ENCODE measurements at places on chromosomes 6 and 20.

DNA sequence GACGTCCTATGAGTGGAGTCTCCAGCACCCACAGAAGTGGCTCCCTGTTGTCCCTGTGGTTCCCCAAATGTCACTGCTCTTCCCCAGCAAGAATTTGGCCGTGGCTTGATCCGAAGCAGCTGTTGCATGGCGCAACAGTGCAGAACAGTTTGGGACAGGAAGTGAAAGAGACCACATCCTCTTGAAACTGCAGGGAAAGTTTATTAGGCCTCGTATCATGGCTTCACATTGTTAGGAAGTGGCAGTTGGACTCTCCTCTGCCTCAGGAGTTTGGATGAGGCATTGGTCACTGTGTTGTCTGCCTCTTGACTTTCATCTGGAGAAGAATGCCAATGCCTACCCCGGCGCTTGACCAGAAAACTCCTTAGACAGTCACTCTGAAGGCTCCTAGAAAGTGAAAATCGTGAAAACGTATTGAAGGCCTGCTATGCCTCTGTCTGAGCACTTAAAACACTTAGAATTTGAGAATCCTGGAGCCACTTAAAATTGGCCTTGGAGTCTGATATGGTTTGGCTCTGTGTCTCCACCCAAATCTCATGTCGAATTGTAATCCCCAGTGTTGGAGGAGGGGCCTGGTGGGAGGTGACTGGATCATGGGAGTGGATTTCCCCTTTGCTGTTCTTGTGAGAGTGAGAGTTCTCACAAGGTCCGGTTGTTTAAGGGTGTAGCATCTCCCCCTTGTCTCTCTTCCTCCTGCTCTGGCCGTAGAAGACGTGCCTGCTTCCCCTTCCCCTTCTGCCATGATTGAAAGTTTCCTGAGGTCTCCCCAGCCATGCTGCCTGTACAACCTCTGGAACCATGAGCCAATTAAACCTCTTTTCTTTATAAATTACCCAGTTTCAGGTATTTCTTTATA lies 334.9 kb upstream of the JARID2 start:
- peak; percentile 53 for DNase-seq

GRCh38 chr6:62283365-62283764 lies 2.7 kb downstream of the KHDRBS2 start:
- no peak for DNase-seq

GRCh38 chr6:31945507-31946369 lies at the start of gene CFB:
Gene CFB (plus strand): TSS chr6:31946095. CDS start chr6:31946222, 127 bp downstream.
- peak; percentile 42 for DNase-seq

DNA sequence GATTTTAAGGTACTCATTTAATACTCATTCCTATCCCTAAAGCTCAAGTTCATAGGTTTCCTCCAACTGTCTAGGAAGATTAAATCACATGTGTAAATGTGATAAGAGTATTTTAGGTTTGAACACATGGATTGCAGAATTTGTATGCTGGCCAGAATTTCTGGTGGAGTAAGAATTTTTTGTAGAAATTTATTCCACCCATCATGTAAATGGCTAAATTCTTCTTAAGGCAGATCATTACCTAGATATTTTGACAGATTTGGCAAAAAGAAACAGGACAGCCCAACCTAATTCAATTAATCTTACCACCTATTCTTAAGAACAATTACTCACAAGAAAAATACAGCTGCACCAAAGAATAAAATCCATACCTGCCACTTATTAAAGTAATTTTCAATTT lies 261.6 kb downstream of the GRIK2 start:
- no peak for DNase-seq

DNA sequence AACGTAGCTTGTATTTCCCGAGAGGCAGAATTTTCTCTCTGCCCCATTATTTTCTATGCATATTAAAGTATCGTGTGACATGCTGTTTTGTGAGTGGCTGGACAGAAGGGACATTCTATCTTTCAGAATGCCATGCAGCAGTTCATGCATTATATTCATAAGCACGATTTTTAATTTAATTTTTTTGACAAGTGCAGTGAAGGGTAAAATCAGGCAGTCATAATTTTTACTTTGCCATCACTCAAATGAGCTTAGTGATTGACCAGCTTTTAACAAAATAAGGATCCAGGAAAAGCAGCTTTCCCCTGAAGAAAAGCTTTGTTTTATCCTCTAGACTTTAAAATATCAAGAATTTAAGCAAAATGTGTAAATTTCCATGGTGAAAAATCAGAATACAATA lies 673.3 kb downstream of the KIF16B start:
- DNase-seq = no peak

DNA sequence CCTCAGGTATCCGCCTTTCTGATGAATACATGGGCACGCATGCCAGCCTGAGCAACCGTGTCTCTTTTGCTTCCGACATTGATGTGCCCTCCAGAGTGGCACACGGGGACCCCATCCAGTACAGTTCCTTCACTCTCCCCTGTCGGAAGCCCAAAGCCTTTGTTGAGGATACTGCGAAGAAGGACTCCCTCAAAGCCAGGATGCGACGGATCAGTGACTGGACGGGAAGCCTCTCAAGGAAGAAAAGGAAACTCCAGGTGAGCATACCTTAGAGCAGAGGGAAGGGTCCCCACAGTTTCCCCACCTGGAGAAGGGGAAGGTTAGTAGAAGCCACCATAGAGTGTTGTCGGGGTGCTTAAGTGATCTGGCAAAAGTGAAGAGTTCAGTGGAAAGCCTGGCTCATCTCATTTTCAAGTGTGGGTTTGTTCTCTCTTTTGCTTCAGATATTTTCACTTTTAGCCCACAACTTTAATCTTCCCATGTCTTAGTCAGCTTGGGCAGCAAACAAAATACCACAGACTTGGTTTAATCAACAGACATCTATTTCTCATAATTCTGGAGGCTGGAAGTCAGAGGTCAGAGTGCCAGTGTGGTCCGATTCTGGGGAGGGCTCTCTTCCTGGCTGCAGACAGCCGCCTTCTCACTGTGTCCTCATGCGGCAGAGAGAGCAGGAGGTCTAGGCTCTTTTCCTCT lies 133.5 kb upstream of the CLDN20 start:
- DNase-seq = peak; percentile 11

DNA sequence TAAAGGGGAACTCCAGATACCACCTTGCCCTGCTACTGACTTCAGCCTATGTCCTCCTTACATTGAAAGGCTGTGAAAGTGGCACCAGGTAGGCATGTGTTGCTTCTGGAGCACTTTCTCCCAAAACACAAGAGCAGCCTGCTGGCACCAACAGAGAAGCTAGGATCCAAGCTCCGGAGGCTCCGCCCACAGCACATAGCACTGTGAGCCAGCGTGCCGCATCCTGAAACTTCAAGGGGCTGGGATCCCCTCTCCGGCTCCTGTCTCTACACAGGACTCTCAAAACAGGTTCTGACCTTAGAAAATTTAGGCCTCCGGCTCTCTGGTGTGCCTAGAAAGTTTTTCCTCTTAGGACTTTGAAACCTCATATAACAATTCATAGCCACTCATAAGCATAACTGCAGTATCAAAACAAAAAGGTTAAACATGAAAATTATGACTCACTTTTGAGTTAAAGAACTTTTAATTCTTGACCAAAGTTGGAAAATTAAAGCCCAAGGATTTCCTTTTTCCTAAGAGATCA lies 41.1 kb downstream of the EZR start:
- DNase-seq = no peak

DNA sequence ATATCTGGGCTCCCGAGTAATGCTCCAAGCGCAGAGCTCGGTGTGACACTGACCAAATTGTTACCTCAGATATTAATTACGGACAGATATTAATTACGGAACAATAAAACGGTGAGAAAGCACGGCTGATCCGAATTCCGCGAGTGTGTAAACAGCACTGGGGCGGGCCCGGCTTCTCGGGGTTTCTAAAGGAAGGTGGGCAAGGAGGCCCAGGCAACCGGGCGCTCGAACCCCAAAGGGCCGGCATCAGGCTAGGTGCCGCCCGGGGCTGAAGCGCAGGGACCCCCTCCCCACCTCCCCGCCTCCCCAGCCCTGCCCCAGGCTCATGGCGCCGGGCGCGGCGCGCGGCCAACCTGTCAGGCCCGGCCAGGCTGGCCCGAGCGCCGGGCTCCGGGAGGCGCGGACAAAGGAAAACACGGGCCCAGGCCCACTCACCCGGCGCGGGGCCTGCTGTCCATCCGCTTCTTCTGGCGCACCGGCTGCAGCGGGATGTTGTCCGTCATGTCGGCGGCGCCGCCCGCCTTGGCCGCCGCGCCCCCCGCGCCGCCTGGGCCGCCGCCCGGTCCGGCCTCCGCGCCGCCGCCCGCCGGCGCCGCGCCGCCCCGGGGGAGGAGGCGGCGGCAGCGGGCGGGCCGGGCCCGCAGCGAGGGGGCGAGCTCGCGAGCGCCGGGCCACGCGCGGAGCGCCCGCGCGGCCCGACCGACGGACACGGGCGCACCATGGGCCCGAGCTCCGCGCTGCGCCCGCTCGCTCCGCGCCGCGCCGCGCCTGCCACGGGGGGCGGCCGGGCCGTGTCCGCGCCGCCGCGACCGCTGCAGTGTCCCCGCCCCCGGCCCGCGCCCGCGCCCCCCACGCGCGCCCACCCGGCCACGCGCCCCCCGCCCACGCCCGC lies at the start of gene ATP9A:
TSS of gene ATP9A (minus strand) at position 524 of the 892 bp plus-strand sequence. CDS start at position 503, 21 bp downstream.
- DNase-seq = no peak

DNA sequence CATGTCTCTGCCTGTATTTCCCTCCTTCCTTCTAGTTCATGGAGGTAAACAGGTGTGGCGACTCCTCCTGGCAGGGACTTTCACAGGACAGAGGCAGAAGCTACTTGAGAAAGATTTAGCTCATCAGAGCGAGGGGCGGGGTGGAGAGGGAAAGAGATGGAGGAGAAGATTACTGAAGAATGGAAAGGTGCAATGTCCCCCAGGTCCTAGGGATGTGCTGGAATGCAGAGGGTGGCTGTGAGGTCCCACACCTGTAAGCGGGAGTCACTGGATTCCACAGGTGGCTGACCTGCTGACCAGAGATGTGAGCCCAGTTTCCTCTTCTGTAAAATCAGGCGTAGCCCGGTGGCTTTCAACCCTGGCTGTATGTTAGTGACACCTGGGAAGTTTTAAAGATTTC lies 199.2 kb upstream of the SULF2 start:
- no peak for DNase-seq

Measured in HT1080 (cell line).